Karpas-422 (cell line): ENCODE measurements at places on chromosomes 7 and 10. TPM values are rescaled to one million over a fixed set of nuclear protein-coding genes. Genes with fewer than 3 reads are reported as not detected.

SPDYE1 gene
- total RNA-seq = not detected in 2 replicates

GRCh38 chr10:84546609-84547008 lies 218.2 kb downstream of the CCSER2 start:
- DNase-seq = no peak

DNA sequence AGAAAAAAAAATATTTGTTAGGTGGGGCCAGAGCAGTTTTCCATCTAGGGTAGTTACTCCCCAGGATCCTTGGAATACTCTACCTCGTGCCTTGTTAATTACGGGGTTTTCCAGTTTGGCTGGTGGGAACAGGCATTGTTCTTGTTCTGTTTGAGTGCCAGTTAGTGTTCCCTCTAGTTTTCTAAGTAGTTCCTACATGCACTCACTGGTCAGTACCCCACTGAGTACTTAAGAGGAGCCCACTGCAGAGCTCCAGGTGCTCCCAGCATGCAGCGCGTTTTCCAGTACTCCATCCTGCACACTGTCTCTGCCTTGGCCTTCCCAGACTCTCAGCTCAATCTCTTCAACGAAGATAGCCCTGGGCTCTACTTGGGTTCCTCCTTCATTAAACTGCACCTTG lies 58.0 kb downstream of the AHCYL2 start:
- no peak for DNase-seq

DNA sequence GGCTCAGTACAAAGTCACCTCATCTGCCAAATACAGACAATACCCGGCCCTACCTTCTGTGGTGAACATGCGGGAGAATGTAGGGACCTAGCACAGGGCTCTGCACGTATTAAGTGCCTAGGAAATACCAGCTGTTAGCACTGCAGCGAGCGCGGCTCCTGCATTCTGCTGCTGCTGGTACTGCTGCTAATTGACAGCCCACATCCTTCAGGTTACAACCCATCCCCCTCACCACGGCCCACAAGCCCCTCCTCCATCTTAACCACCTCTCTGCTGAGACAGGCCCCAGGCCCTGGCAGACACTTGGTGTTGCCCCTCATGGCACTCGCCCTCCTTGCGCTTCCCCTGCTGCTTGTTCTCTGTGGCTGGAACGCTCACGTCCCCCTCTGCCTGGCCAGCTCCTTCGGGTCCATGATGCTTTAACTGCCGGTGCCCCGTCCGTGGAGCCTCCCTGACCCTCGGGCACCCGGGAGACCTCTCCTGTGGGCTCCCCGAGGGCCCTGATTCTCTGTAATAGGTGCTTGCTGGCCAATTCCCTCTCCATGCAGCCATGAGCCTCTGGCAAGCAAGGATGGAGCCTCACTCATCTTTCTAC lies 53.3 kb upstream of the LOXL4 start:
- DNase-seq = no peak

DNA sequence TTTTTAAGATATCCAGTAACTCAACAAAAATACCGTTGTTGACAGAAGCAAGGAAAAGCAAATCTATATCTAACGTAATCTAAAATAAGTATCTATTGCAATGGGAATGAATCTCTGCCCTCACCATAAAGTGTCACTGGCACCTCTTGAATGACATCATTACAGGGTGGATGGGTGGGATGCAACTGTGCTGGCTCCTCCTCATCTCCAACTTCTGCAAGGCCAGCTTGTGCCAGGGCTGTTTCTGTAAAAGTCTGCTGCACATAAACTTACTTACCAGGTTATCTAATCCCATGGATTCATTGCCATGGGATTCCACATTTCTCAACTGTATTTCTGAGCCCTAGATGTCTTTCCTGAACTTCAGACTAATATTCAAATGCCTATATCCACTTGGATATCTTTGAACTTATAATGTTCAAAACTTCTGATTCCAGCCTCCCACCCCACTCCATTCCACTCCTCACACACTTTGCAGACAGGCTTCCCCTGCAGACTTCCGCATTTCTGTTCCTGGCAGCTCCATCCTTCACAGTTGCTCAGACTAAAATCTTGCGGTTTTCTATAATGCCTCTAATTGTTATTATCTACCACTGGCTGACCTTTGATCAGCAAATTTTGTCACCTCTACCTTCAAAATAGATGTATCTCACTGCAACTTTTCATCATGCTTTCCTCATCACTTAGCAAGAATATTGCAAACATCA lies 10.7 kb downstream of the FGL2 start:
- DNase-seq = no peak

CAV2 gene
- total RNA-seq = 1.2 TPM in 1 of 2 replicates, not detected in the other

- no peak for DNase-seq
Observed at GRCh38 chr7:27314111-27314510, 71.5 kb downstream of the EVX1 start.

DNA sequence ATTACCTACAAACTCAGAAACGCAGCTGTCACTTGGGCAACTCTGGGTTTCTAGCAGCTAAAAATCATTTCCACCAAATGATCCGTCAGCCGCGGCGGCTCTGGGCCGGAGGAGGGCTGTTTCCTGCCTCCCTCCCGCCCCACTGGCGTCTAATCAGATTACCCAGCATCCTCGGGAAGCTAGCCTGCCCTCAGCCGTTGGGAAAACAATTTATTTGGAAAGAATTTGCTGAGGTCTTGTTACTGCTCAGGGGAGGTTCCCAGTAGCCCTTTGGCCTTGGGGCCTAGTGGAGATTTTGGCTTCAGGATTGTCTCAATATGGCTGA lies 65.0 kb upstream of the ADGRA1 start:
- no peak for DNase-seq

DNA sequence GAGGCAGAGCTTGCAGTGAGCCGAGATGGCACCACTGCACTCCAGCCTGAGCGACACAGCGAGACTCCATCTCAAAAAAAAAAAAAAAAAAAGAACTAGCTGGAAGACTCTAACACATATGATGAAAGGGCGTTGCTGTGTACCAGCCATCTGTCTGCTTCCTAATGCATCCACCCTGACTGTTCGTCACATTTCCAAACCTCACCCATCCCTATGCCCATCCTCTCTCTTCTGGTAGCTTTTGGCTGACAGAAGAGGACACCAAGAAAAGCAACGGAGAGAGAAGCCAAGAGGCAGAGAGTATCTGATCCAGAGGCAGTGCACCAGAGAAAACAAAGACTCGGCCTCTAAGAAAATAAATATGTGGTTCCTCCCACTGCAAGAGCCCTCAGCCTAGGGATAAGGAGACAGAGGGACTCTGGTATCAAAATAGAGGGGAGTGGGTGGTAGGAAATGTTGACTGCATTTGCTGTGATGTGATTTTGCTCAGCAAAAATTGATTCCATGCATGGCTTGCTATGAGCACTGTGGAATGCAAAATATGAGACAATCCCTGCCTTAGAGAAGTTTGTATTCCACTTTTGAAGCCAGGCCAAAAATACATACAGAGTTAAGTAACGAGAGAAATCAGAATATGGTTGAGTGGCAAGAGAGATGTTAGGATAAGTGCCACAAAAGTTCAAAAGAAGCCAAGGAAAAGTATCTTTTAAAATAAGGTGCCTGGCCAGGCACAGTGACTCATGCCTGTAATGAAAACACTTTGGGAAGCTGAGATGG lies 100.8 kb upstream of the STK17A start:
- no peak for DNase-seq
